PC-9 (cell line): ENCODE measurements at places on chromosomes 4 and X. TPM values are rescaled to one million over a fixed set of nuclear protein-coding genes. Genes with fewer than 3 reads are reported as not detected.

The MAGEA1 gene
- total RNA-seq, result not detected in 2 replicates

The HMX1 gene
- total RNA-seq, result not detected in 2 replicates

The FNIP2 gene
- total RNA-seq, result 2.1 and 2.5 TPM in 2 replicates

The RPL36A gene
- total RNA-seq, result 299 and 359 TPM in 2 replicates

- no peaks in the 10 kb centered on the region for H3K27me3 ChIP-seq
- DNase-seq, result no peak
- H3K27ac ChIP-seq, result no peak overlapping the region
- no peaks in the 10 kb centered on the region for H3K4me1 ChIP-seq
Observed at GRCh38 chr4:138604556-138604955, 362.4 kb upstream of the SLC7A11 start.

DNA sequence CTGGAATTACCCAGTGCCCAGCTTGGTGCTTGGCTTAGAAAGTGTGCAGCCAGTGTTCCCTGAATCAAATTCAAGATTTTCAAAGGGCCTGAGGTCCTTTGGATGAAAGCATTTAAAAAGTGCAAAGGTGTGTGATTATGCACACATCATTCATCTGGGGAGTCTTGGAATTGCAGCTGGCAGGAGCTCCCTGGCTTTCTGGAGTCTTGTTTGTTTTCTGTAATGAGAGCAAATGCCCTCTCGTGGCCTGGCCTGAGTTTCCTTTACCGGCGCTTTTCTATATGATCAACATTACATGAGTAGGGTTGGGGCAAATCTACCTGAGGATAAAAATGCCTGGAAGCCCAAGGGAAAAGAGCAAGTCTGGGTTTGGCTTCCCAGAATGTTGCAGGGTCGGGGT, 24.6 kb upstream of the SORCS2 start:
- no peak overlapping the region for H3K4me3 ChIP-seq
- no peaks in the 10 kb centered on the region for H3K36me3 ChIP-seq
- H3K27me3 ChIP-seq, result 0 out of 2 replicates have a peak, but pooled peaks cover 3% of the 10 kb centered on the region
- H3K4me1 ChIP-seq, result no peaks in the 10 kb centered on the region

- no peak overlapping the region for H3K27ac ChIP-seq
- H3K27me3 ChIP-seq, result no peaks in the 10 kb centered on the region
- no peaks in the 10 kb centered on the region for H3K4me1 ChIP-seq
- DNase-seq, result no peak
Observed at GRCh38 chr4:39020130-39020529, 12.1 kb downstream of the TMEM156 start.

GRCh38 chrX:69010339-69010738, 154.9 kb downstream of the PJA1 start:
- no peaks in the 10 kb centered on the region for H3K36me3 ChIP-seq
- no peak overlapping the region for H3K4me3 ChIP-seq
- no peak overlapping the region for H3K27ac ChIP-seq

DNA sequence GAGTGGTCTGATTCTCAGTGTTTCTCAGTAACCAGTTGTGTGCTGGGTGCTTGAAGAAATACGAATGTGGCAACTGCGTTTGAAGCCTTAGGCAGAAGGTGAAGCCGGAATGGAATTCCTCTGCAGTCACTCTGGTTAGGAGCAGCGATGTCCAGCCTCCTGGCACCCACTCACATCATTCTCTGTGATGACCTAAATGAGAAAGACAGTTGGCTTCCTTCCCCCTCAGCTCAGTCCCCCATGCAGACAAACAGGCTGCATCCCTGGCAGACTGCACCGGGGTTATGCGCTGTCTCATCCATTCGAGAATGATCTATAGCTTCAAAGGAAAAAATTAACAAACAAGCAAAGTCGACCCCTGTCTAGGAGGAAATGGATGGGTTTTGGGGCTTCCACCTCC, 170.1 kb upstream of the SCML1 start:
- H3K4me1 ChIP-seq, result peaks cover 11% of the 10 kb centered on the region
- no peak overlapping the region for H3K4me3 ChIP-seq
- H3K36me3 ChIP-seq, result no peaks in the 10 kb centered on the region
- H3K27me3 ChIP-seq, result no peaks in the 10 kb centered on the region
